ENCODE measurements at places on chromosomes 3 and 15. TPM values are rescaled to one million over a fixed set of nuclear protein-coding genes. Genes with fewer than 3 reads are reported as not detected.

GHSR gene
- not detected for total RNA-seq

RASSF1 gene
- total RNA-seq: 10.1 TPM

DOCK3 gene
- total RNA-seq: 49.9 TPM

GRK7 gene
- total RNA-seq: 0.25 TPM

BCHE gene
- total RNA-seq: 14.0 TPM

STAC gene
- total RNA-seq: 3.9 TPM

TEX55 gene
- not detected for total RNA-seq

TNNC1 gene
- 0.49 TPM for total RNA-seq

SLC27A2 gene
- total RNA-seq: 3.0 TPM

IMPG2 gene
- total RNA-seq: 1.7 TPM

LARP6 gene
- 10.8 TPM for total RNA-seq

C2CD4A gene
- total RNA-seq: not detected

DLEC1 gene
- 0.74 TPM for total RNA-seq
